ENCODE measurements at places on chromosomes 12 and 14.

GRCh38 chr12:104494793-104495158, 38.0 kb downstream of the CHST11 start:
- no peak for DNase-seq

- no peak for DNase-seq
Observed at GRCh38 chr14:69572030-69572840, 2.4 kb downstream of the CCDC177 start.

- no peak for DNase-seq
Observed at GRCh38 chr14:102902086-102902485, 20.4 kb upstream of the AMN start.

DNA sequence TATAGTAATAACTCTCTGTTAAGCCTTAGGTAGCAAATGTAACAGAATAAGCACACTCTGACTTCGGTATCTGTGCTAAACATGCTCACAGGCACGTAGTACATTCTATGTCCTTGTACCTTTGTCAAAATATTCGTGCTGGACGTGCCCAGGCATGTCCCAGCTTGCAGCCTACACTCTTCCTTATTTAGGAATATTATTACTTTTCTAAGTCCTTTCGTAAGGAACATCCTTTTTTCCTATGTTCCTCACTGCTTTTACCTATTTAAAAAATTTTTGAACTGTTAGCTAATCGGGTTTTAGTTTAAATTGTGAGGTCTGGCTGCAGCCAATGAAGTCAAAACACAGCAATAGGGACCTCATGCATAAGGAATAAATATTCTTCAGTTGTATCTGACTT, 24.1 kb upstream of the UBC start:
- DNase-seq: no peak

DNA sequence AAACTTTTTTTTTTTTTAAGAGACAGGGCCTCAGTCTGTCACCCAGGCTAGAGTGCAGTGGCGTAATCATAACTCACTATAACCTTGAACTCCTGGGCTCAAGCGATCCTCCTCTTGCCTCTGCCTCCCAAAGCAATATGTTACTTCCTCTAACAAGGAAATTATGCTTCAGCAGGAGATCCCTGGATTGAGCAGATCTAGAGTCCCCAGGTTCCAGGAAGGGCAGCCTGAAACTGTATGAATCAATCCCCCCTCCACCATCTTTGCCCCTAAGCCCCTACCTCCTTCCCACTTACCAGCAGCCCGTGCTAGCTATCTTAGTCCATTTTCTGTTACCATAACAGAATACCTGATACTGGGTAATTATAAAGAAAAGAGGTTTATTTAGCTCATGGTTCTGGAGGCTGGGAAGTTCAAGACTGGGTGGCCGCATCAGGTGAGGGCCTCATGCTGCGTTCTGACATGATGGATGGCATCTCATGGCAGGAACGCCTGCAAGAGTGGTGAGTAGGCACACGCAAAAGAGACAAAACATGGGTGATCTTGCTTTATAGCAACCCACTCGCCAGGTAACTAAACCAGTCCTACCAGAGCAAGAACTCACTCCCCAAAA, 5.0 kb downstream of the TAMALIN start:
- no peak for DNase-seq

GRCh38 chr12:124469193-124469888, 98.1 kb downstream of the NCOR2 start:
- no peak for DNase-seq

DNA sequence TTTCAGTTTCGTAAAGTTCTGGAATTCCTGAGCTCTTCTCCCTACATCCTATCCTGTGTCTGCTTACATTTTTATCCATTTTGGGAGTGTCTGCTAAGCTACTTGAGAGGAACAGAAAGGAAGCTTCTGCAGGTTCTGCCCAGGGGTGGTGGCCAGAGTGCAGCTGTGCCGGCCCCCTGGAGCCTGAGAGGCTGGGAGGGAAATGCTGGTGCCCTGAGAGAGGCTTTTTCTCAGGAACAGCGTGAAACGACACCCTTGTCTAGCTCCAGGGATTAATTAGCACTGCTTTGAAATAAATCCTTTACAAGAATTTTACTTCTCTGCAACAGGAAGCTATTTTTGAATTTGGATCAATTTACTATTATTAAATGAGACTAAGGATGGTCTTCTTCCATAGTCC, 165.4 kb downstream of the SLC15A5 start:
- no peak for DNase-seq

GRCh38 chr12:99334285-99335056, 313.1 kb upstream of the GARIN6 start:
- no peak for DNase-seq

- DNase-seq: no peak
Observed at GRCh38 chr14:95674613-95675012, 11.6 kb upstream of the TCL1B start.

DNA sequence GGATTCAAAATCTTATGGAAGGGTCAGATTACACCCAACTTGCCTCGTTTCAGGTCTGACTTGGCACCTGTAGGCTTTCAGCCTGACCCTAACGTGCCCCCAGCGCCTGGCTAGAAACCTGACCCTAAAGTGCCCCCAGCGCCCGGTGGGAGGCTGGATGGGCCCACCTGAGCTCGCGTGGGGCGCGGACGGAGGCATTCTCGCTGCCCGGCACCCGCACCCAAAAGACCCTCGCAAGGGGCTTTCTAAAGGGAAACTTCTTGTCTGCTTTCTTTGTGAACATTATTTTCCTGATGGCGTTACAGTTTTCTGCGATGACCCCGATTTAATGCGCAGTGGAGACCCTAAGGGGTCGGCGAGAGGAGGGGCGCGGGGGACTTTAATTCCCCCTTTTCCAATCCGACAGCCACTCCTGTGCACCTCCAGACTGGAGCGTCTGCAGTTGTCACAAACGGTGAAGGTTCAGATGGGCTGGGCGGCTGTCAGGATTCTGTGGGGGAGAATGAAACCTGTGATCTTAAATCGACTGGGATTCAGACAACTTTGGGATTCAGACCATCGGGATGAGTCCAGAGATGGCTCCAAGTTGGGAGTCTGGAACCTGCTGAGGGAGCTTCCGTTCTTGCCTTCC, 751 bp upstream of the HRK start:
- no peak for DNase-seq

DNA sequence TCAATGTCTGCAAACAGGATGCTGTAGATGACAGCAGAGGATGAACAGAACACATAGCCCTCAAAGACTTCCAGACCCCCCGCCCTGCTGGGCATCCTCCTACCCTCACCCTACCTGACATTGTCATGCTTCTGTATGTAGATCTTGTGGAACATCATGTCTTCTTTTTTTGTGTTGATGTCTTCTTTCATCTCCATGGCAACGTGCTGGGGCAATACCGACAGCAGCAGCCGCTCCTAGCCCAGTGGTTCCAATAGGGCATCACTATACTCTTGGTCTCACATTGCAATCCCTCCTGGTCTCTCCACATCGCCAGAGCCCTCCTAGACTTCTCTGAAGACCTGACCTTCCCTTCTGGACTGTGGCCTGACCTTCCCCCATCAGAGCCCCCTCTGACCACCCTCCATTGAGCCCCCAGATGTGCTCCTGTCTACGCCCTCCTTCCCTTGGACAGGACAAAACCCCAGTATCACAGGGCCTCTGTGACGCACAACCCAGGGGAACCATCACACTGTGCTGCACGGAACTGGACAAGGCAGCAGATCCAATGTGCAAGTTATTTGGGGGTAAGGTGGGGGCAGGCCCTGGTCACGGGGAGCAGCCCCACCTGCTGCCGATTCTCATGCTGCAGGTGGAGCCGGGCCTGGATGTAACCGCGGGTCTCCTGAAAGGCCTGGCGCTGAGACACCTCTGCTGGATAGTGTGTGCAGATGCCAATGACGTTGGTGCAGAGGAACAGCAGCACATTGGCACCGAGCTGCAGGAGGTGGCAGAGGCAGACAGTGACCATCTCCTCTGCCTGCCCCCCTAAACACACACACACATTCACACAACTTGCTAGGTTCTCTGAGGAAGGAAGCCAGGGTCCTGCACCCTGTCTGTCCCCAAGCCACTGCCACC, 11.1 kb downstream of the ADCY6 start:
- no peak for DNase-seq

DNA sequence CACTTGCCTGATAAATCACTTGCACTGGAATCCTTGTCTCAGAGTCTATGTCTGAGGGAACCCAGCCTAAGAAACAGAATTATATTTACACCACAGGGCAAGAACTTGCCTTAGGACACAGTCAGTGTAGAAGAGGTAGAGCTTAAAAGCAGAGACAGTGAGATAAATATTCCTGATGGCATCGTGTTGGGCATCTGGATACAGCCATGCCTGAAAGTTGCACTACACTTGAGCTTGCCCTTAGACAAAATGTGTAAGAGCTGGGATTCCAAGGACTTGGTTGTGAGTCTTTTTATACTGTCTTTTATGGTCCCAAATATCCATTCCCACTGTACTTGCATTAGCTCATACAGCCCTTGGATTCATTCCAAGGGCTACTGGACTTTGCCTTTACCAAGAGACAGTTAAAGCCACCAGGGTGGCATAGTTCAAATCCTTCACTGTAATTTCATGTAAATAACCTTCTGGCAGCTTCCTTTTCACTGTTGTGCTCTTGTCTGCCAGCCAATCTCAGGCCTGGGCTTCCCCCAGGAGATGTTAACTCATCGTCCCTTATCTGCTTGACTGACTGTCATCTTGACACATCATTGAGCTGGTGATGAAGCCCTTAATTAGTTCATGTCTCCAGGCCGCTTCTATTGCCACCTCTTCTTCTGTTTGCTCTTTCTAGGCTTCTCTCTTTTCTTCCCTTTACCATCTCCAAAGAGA, 577.9 kb upstream of the TBX3 start:
- DNase-seq: no peak

- no peak for DNase-seq
Observed at GRCh38 chr12:23472329-23472971, 477.0 kb downstream of the SOX5 start.

- DNase-seq: no peak
Observed at GRCh38 chr14:90355540-90356518, 24.1 kb upstream of the NRDE2 start.

- DNase-seq: no peak
Observed at GRCh38 chr12:82574191-82574590, 112.5 kb upstream of the TMTC2 start.

GRCh38 chr12:23686095-23686494, 263.4 kb downstream of the SOX5 start:
- DNase-seq: no peak

DNA sequence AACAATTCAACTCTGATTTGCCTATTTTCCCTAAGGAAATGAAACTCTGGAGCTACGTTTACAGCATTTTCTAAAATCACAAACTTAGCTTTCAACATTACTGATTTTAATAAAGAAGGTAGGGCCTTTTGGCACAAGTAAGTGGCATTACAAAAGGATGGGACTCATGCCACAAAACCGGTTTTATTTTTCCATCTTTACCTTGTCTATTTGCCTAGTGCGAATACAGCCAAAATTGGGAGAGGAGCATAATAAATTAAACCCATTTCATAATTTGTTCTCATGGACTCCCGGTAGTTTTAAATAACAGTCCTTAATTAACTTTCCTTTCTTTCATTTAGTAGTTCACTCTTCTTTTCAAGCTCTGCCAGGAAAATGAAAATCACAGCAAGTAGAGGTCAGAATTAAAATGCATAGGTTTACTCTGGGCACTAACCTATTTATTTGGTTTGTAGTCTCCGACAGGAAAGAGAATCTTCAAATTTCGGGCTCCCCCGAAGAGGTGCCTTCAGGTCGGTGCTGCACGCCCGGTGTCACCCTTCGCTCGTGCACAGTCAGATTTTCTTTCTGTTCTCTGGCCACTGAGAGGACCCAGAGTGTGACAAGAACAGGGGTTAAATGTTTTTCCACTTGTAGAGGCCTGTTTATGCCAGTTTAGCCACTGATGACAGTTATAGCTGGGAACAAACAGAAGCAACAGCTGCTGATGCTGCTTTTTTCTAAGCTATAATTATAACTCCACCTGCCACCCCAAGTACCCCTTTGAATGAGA, at the start of gene BEST3:
TSS of gene BEST3 (minus strand) at position 535 of the 772 bp plus-strand sequence. CDS start 1,505 bp downstream, outside the sequence.
- DNase-seq: no peak

- DNase-seq: no peak
Observed at GRCh38 chr14:105143451-105144025, 25.0 kb downstream of the JAG2 start.

- DNase-seq: no peak
Observed at GRCh38 chr14:51783765-51784164, 76.6 kb upstream of the GNG2 start.

DNA sequence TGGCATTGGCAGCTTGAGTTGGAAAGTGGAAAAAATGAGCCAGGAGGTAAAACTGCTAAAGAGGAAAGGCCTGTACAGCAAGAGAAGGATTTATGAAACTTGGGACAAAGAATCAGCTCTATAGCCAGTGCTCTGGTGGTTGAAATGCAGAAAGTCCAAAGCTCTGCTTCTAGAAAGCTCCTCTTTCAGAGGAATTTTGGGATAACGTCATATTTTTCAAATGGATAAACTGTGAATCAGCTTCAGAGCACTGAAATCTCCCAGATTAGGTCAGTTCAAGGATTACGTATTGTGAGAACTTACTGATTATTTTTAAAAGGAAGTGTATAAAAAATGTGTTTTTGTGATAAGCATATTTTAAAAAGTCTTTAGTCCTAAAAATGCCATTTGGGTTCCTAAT, 203.1 kb upstream of the CNOT2 start:
- no peak for DNase-seq

DNA sequence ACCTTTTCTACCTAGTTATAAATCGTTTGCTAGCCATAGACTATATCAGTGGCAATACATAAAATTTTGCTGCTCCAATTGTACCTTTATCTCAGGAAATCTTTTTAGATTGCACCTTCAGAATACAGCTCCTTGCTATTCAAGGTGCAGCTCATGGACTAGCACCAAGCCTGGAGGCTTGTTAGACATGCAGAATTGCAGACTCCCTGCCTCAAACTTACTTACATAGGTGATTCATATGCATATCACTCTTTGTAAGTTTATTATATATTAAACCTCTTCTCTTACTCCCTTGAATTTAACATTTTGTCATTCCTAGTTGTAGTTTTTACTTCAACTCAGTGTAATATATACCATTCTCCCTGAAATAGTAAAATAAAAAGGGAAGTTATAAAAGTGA, 195.4 kb upstream of the PDZRN4 start:
- no peak for DNase-seq

GRCh38 chr14:95173518-95173917, 16.2 kb upstream of the DICER1 start:
- no peak for DNase-seq

- no peak for DNase-seq
Observed at GRCh38 chr12:27965411-27965810, 7.1 kb downstream of the PTHLH start.

DNA sequence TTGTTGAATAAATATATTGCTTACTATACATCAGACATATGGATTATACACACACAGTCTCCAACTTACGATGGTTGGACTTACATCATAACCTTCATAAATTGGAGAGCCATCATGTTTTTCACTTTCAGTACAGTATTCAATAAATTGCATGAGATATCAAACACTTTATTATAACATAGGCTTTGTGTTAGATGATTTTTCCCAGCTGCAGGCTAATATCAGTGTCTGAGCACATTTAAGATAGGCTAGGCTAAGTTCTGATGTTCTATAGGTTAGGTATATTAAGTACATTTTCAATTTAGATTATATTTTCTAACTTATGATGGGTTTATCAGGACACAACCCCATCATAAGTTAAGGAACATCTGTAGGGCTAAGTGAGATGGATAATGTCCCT, 17.9 kb upstream of the KRR1 start:
- no peak for DNase-seq

- no peak for DNase-seq
Observed at GRCh38 chr12:132279184-132279889, 50.1 kb downstream of the GALNT9 start.

GRCh38 chr12:94305130-94305957, 154.3 kb downstream of the CEP83 start:
- DNase-seq: no peak

GRCh38 chr12:116880213-116880816, 926 bp downstream of the HRK start:
- no peak for DNase-seq

All from stimulated activated CD8-positive, alpha-beta memory T cell treated with anti-CD3 and anti-CD28 coated beads, Interleukin-12 subunit alpha, Interleukin-12 subunit beta, amount 100 ng/mL, for 1 hour (primary cell).